NCI-H146 (cell line): ENCODE measurements at places on chromosomes 6 and 20.

GRCh38 chr20:43360016-43360415 is 97.7 kb upstream of the SRSF6 start:
- DNase-seq, result no peak

DNA sequence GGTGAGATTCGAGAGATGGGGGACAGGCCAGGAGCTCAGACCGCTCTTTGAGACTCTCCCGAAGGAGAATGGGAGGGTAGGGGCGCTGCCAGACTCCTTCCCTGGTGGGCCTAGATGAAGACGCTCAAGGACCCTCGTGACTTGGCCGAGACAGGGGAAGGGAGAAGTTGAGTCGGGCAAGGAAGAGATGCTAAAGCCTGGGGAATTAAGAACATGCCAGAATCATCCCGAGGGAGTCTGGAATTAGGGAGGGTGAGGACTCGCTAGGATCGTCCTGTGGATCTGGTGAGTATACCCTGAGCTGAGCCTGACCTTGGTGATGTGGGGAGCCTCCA is 529 bp downstream of the UBE2C start:
- DNase-seq, result no peak

GRCh38 chr6:148825492-148825891 is 78.7 kb downstream of the UST start:
- DNase-seq, result no peak

DNA sequence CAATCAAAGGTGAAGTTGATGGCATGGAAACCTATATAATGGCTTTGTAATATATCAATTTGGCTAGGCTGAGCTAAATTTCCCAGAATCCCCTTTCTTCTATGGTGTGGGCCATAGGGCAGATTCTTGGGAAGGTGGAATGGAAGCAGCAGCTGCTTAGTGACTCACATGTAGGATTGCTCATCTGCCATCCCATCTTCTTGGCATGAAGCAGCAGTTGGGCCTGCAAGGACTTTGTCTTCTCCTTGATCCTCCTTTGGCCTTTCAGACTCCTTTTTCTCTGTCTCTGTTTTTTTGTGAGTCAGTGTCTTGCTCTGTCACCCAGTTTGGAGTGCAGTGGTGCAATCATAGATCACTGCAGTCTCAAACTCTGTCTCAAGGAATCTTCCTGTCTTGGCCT is 52.6 kb upstream of the CEP162 start:
- DNase-seq, result no peak

DNA sequence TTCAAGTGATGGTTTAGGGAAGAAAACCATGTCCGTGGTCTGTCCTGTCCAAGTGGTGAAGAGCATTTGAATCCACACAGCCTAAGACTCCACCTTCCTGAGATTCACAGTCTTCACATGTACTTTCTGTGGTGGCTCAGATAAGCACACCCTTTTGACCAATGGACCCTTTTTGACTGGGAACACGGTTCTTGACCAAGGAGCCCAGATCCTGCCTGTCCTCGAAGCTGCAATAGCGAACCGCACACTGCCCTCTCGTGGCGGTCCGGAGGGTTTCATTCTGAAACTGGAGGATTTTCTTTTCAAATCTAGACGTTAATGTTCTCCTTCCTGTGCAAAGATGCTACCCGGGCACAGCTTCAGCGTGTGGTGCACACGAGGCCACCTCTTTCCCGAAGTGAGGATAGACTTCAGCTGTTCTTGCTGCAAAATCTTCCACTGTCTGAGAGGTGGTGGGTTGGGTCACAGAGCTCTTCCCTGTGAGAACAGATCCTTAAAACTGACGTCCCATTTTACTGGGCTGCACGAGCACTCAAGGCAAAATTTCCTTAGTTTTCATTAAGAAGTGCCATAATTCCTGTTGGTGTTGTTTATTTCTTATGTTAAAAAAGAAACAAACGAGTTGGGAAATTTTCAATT is 90.5 kb downstream of the SYNJ2 start:
- DNase-seq, result peak; percentile 69

- DNase-seq, result no peak
These were observed 21.3 kb upstream of the TMEM14A start for GRCh38 chr6:52649536-52650160.

DNA sequence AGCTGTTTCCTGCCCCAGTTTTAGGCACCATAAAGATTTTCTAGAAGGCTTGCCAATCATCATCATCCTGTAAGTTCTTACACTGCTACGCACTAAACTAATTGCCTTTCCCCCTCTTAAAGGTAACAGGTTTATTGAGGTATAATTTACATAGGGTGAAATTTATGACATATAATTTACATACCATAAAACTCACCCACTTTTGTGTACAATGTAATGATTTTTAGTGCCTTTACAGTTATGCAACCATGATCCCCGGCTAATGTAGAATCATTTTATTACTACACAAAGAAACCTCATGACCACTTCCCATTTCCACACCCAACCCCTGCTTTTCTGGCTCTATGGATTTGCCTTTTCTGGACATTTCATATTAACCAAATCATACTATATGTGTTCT is 21.1 kb downstream of the GCNT2 start:
- no peak for DNase-seq

GRCh38 chr6:142696123-142697000 is 248.6 kb downstream of the HIVEP2 start:
- DNase-seq, result no peak

DNA sequence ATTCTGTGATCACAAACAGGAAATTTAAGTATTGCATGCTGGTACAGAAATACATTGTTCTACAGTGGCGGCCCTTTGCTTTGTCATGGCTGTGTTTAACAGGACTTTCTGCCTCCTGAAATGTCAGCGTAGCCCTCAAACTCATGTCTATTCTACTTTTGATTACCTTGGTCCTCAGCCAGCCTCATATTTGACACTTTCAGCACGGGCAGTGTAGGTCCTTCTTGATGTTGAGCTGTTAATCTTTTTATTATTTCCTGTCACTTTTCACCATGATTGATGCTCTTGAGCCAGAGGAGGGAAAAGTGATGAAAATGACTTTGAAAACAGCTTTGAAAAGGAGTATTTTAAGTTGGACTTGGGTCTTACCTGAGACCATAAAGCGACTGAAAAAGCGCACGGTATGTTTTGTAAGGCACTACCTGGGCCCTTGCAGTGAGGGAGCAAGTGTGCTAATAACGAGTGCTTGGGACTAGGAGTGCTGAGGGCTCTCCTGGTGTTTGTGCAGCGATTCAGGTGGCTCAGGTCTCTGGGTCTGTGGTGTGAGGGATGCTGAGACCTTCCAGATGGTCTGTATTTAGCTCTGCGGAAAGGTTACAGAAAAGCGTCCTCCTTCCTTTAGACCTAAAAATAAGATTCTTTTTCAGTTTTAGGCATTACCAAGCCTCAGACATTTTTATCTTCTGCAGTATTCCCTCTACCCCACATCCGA is 45.2 kb upstream of the RREB1 start:
- no peak for DNase-seq

GRCh38 chr6:134026597-134026996 is 25.8 kb downstream of the SLC2A12 start:
- DNase-seq, result no peak

DNA sequence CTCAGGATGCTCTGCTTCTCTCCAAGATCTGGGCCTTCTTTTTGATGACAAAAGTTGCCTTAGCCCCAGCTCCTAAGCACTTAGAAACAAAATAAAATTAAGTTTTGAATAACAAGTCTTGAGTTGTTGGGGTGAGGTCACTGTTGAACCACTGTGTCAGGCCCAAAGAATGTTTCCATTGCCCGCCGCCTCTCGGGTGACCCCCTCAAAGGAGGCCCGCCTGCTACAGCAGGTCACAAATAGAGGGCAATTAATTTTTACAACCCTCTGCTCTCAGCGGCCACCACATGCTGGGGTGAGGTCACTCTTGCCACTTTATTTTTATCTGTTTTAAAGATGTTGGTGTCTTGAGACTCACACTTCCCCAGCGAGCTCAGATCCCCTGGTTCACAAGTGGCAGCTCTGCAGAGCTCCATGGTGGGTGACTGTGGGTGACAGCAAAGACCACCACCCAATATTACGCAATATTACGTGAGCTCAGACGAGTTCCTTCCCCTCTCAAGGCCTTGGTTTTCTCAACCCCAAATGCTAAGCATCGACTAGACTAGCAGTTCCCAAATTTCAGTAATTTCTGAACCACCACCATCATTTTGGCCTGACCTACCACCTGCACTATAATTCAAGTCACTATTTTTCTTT is 247.7 kb upstream of the PMEPA1 start:
- DNase-seq, result peak; percentile 28

- DNase-seq, result no peak
These were observed 58.0 kb downstream of the TBXT start for GRCh38 chr6:166109608-166110007.

DNA sequence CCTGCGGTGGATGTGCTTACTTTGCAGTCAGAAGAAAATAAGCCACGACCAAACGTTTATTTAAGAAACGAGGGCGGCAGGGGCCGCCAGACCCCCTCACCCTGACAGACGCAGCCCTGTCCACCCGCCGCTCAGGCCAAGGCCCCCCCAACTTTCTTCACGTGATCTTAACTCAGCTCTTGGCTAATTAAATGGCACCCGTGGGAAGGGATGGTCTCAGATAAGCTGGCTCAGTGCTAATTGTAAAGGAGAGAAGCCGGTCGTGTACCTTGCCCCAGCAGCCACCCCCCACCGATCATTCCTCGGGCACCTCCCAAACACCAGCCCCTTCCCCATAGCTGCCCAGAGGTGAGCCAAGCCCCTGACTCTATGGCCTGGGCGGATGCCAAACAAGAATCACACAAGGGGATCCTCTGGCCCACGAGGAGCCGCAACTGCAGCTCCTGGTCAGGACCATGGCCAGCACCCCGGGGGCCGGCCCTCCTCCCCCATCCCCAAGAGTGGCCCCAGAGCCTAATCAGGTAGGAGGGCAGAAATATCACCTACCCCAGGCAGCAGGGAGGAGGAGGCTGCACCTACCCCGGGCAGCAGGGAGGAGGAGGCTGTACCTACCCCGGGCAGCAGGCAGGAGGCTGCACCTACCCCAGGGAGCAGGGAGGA is 11.2 kb downstream of the KCNQ2 start:
- DNase-seq, result no peak

DNA sequence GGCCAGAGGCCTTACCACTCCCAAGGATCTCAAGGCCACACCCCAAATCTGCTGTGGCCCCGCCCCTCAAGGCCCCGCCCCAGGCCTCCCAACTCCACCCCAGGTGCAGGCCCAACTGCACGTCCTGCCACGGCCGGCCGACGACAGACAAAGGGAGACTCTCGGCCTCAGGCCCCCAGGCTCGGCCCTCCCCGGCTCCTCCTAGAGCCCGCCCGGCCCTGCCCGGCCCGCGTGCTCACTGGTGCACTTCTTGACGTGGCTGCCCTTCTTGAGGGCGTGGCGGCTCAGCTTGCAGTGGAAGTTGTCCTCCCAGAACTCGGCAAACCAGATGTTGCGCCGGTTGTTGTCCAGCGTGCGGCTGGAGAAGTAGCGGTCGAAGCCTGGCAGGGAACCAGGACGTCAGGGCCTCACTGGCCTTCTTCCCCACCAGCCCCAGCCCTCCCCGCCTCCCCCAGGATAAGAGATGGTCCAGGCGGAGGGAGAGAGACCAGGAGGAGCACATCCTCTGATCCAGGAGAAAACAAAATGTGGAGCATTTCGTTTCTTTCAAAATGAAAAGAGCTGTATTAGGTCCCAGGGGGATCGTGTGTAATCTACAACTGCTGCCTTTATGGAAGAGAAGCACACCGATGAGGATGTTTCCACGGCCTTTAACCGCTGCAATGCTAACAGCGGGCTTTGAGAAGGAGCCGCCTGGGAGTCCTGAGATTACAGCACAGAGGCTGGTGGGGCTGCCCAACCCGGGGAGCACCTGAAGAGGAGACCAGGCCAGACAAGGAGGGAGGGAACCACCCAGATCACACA is 89.4 kb downstream of the GRM4 start:
- DNase-seq, result no peak

- DNase-seq, result no peak
These were observed 6.2 kb upstream of the TNFRSF6B start for GRCh38 chr20:63690003-63690897.

DNA sequence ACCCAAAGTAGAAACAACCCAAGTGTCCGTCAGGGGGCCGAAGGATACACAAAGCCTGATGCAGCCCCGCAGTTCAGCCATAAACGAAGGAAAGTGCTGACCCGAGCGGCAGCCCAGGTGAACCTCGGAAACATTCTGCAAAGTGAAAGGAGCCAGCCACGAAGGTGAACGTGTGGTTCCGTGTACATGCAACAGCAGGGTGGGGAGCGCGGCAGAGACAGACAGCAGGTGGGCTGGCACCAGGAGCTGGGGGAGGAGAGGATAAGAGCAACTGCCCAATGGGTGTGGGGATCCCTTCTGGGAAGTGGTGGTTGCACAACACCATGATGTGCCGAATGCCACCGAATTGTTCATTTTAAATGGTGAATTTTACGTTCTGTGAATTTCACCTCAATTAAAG is 341.8 kb downstream of the ZFAND3 start:
- no peak for DNase-seq

DNA sequence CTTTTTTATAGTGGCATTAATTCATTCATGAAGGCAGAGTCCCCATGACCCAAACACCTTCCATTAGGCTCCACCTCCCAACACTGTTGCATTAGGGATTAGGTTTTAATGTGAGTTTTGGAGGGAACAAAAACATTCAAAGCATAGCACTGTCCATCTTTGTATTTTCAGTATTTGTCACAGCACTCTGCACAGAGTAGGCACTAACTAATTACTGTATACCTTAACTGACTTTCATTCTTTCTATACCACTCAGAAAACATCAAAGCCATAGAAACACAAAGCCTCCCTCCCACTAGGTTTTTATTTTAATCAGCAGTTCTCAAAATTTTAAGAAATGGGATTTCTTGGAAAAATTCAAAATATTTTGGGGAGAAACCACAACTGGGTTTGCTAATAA is 21.8 kb upstream of the AHI1 start:
- no peak for DNase-seq

GRCh38 chr20:60052322-60052721 is 94.1 kb downstream of the CDH26 start:
- DNase-seq, result no peak

- no peak for DNase-seq
These were observed 19.9 kb upstream of the CCN5 start for GRCh38 chr20:44695295-44695673.

GRCh38 chr6:105951322-105951721 is 134.8 kb upstream of the PRDM1 start:
- DNase-seq, result no peak

DNA sequence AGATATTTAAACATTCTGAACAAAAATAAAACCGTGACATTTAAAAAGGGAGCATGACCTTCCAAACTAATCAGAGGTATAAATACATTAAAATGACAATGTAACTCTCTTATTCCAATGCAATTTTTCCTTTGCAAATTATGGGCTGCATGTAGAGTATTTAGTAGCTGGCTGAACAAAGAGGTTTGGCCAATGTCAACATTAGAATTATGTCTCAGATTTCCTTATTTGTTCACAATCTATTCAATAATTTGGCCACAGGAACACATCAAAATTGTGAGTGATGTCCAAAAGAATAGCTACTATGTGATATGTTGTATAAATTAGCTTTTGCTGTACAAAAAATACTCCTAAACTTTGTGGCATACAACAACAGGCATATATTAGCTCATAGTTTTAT is 580.0 kb upstream of the MARCKS start:
- DNase-seq, result peak; percentile 18

- no peak for DNase-seq
These were observed 194.8 kb downstream of the CDKAL1 start for GRCh38 chr6:20729086-20729485.
